ENCODE measurements at places on chromosomes 2 and 18.

GRCh38 chr2:221818616-221819320, 246.7 kb upstream of the EPHA4 start:
- no peak for DNase-seq

DNA sequence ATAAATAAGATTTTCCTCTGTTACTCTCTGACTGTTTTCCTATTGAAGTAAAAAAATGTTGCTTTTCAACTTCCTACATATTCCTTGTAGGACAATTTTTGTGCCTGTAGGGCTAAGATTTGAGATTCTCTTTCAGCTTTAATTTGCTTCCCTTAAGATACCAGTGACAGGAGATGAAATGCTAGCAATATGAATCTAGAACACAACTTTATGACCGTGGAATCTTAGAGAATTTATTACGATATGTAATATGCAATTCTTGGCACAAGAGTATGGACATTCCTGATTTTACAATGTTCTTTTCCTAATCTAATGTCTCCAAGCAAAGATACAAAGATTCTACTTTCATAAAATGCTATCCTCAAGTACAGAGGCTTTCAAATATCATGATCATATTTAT, 180.9 kb downstream of the KCNE4 start:
- DNase-seq, result no peak

- no peak for DNase-seq
Measured at GRCh38 chr2:8573234-8573941, 108.5 kb upstream of the ID2 start.

- DNase-seq, result no peak
Measured at GRCh38 chr18:44912740-44913478, 232.2 kb downstream of the SETBP1 start.

GRCh38 chr18:79374408-79375171, 21.1 kb upstream of the NFATC1 start:
- DNase-seq, result no peak

DNA sequence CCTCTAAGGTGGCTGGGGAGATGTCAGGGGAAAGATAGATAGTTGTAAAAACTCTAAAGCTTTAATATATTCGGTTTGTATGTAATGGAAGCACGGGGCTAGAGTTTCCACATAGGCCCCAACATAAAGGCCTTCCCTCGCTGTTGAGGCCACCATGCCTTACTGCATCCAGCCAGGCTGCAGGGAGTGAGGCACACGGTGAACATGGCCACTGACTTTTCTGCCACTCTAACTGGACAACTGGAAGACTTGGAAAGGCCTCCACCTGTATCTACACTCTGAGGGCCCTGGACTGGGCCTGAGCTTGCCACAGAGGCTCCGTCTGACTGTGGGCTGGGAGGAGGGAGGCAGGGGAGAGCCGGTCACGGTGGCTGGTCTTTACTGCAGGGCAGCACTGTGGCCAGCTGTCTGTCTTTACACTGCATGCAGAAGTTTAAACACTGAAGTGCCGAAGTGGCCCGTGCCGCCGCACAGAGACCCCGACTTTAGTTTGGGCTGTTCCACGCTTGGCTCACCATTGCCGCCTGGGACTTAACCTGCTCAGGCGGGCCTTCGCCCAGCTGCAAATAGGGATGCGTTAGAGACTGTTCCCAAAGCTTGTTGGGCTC, 66.7 kb downstream of the EMILIN2 start:
- DNase-seq, result no peak

- DNase-seq, result no peak
Measured at GRCh38 chr2:18078216-18078615, 199.7 kb downstream of the KCNS3 start.

GRCh38 chr2:108933691-108934117, 55.3 kb downstream of the EDAR start:
- no peak for DNase-seq

GRCh38 chr2:28325567-28326468, 66.8 kb upstream of the FOSL2 start:
- no peak for DNase-seq

GRCh38 chr2:146214394-146214929, 1630.4 kb upstream of the ACVR2A start:
- DNase-seq, result no peak

- no peak for DNase-seq
Measured at GRCh38 chr2:183935005-183935404, 663.3 kb upstream of the ZNF804A start.

GRCh38 chr2:232982926-232983668, 30.0 kb downstream of the NGEF start:
- DNase-seq, result no peak

DNA sequence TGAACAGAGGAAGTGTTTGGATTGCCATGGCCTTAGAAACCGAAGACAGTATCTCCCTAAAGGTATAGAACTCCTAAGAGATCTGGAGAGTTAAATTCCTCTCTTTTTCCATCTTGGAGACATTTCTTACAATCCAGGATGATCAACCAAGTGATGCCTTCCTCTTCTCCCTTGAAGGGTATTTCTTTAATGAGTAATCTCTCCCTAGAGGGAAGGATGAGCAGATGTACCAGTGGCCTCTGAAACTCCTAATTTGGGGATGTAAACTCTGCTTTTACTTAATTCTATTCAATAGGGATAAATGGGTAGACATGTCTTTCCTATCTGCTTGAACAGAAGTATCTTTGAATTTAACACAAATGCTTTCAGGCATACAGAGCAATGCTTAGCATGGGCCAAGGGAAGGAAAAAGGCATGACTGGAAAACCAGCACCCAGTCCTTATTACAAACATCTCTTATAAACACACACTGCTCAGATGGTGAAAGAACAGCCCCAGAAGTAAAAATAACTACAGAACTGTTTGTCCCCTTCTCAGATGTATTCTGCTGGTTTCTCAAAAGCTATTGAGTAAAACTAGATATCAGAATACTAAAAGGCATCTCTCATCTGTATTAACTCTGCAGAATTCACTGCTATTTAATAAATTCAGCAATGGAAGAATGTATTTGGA, 4.7 kb upstream of the THNSL2 start:
- no peak for DNase-seq

- no peak for DNase-seq
Measured at GRCh38 chr2:172833898-172834297, 98.3 kb downstream of the RAPGEF4 start.

- no peak for DNase-seq
Measured at GRCh38 chr18:44811572-44812125, 131.0 kb downstream of the SETBP1 start.

DNA sequence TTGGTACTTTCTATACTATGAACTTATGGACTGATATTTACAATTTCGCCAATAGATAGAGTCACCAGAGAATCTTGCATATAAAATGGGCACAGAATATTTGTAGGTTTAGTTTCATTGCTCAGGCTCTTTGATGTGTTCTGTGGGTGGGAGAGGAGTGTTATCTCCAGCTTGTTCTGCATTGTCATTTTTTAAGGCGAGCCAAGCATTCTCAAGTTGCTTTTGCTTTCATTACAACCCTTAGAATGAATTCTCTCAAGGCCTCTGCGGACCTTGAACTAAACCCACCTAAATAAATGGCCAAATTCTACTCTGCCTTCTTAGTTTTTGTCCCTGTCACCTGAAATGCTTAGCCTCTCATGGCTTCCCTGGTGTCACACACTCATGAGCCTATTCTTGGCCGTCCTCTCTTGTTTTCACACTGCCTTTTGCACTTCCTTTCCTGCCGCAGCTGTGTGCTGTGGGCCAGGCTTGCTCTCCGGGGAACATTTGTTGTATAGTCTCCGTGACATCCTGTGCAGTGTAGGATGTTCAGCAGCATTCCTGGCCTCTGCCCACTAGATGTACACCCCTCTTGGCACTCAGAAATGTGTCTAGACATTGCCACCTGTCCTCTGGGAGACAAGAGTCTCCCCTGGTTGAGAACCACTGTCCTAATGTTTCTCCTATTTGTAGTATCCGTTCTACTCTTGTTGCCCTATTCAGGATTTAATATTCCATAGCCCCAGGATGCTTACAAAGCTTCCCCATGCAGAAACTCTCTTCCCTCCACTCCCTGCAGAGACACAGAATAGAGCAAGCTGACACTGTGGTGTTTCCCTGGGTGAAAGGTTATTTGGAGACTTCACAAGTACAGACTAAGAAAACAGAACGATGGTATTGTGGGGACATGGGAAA, 255.6 kb downstream of the PTPRM start:
- no peak for DNase-seq

DNA sequence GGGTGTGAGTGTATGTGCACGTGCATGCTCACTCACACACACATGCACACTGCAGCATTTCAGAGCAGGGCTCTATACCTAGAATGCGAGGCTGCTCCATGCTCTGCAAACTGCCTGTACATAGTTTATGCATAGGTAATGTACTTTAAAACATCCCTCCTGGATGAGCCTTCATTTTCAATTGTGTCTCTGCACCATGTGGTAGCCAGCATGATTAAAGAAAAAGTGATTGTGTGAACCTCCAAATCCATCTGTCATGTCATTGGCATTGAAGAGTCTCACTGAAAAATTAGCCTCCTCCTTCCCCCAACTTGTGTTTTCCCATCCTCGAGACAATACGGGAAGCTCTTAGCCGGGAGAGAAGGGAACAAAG, 120.9 kb upstream of the SPATS2L start:
- no peak for DNase-seq

DNA sequence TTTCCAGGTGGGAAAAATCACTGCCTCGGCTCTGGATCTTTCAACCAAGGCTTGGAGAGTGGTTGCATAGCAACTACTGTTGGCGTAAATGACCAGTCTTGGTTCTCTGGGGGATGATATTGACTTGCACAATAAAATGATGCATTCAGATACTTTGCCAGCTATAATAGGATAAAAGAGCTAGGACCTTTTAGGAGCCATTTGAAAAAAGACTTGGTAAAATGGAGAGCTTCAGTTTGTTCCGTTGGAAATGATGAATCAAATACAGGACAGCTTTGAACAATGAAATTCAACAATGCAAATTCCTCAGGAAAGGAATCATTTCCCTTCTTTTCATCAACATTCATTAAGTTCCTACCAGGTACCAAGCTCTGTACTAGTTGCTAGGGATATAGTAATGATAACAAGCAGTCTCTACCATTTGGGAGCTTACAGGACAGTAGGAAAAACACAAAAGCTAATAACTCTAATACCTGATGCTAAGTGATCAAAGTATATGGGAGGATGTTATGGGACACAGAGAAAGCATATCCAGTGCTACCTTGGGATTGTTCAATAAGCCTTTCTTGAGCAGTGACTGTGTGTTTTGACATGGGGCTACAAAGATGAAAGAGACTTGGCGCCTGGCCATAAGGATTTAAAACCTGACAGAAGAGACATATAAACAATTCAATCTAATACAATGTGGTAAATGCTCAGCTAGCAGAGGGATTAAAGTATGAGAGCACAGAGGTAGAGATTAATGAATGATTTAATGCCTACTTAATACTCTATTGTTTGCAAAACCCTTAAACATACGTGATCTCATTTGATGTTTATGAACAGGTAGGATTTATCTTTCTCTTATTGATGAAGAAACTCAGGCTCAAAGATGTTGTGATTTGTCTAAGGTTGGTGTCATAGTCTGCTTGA, 110.7 kb downstream of the QPCT start:
- DNase-seq, result no peak

GRCh38 chr2:88590998-88591613, 36.2 kb downstream of the EIF2AK3 start:
- DNase-seq, result peak; percentile 24

DNA sequence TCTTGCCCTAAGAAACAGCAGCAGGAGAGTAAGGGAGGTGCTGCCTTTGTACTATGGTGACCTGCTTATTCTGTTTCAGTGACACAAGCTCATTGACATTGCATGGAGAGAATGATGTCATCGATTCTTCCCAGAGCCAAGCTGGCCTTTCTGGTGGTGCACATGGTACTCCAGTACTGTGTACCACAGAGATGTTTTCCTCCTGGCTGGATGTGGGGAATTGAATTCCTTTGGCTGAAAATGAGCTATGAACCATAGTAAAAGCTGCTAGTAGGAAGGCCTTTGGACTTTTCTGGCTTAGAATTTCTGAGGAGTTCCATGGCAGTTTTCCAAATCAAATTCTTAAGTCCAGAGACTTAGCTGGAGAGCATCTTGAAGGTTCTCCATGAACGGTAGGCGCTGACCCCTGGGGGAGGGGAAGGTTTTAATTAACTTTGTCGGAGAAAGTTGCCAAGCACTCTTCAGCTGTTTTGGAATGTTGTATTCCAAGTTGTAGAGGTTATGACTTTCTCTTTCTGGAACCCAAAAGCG, 17.1 kb upstream of the B3GNT2 start:
- no peak for DNase-seq

- no peak for DNase-seq
Measured at GRCh38 chr18:69491576-69491975, 90.9 kb downstream of the DOK6 start.

- no peak for DNase-seq
Measured at GRCh38 chr2:201978986-201979385, 54.7 kb upstream of the FZD7 start.

DNA sequence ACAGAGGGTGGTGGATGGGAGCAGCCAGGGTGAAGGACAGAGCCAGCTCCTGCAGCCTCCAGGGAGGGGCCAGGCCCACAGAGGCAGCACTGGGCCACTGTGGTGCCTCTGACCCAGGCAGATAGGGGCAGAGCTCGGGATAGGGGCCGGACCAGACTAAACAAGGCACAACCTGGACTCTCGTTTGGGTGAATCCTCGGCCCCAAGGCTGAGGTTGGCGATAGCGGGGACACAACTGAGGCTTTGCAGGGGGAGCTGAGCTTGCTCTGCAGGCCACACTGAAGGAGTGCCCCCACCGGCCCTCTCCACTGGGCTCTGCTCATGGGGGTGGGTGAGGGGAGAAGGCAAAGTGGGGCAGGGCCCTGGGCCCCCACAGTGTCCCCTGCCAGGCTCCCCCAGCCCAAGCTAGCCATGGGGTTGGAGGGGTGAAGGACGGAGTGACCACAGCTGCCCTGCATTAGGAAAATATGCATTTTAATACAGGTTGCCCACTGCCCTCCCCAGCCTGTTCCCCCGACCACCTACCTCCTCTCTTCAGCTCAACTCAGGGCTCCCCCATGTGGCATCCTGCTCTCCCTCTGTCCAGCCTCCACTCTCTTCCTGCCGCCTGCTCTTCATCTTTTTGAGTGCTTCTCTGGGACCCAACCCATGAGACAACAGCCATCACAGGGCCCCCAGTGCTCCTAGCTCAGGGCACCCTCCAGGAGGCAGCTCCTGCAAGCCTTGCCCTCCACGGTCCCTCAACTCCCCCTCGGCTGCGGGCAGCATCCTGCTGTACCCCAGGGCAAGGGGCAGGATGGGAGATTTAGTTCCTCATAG, 152.8 kb downstream of the INHBB start:
- no peak for DNase-seq

GRCh38 chr18:55731594-55732042, 143.6 kb upstream of the TCF4 start:
- DNase-seq, result no peak

- DNase-seq, result peak; percentile 83
Measured at GRCh38 chr2:202911512-202912341, at the start of the genes CARF and WDR12. CARF (plus strand) TSS chr2:202912275; CDS start chr2:202941903, 29,628 bp downstream. WDR12 (minus strand) TSS chr2:202911673; CDS start chr2:202911476, 197 bp downstream.

Data from fibroblast of skin of left biceps (primary cell).